T-helper 1 cell (primary cell): ENCODE measurements at places on chromosomes 13 and 19.

GRCh38 chr13:26202365-26202972, 19.6 kb downstream of the RNF6 start:
- no peak for DNase-seq

GRCh38 chr13:50687545-50687944, 155.9 kb downstream of the DLEU7 start:
- DNase-seq, result no peak

DNA sequence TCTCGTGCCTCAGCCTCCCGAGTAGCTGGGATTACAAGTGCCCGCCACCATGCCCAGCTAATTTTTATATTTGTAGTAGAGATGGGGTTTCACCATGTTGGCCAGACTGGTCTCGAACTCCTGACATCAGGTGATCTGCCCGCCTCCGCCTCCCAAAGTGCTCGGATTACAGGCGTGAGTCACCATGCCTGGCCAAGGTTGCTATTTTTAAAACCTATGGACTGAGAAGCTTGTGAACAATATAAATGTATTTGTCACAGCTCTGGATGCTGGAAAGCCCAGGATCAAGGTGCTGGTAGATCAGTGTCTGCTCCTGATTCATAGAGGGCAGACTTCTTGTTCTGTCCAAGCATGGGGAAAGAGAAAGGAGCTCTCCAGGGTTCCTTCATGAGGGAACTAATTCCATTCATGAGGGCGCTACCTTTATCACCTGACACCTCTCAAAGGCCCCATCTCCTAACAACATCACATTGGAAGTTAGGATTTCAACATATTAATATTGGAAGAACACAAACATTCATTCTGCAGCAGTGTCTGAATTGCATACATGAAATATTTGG, 16.1 kb downstream of the CARD8 start:
- DNase-seq, result no peak

DNA sequence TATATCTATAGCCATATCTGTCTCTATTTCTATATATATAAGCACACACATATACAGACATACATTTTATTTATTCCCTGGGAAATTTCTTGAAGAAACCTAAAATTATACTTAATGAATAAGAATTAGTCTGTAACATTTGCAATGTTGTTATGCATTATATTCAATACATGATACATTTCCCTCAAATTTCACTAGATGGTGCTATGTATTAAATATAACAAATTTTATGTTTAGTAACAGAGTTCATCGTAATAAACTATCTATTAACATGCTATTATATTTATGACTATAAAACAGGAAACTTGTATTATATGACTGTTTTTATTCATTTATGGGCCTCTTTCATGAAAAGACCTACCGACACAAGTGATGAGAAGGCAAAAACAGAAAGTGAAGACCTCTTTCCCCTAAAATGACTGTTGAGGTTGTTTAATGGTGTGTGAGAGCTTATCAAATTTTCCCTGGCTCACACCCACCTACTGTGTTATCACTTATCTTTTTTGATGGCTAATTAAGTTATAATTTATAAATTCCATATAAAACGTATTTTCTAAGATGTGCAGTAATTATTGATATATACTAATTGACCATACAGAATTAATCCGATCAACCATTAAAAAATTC, 881.9 kb downstream of the SLITRK6 start:
- DNase-seq, result no peak

GRCh38 chr19:7863157-7863970, 10.8 kb downstream of the PRR36 start:
- no peak for DNase-seq

GRCh38 chr13:47066226-47066625, 169.4 kb upstream of the HTR2A start:
- no peak for DNase-seq

DNA sequence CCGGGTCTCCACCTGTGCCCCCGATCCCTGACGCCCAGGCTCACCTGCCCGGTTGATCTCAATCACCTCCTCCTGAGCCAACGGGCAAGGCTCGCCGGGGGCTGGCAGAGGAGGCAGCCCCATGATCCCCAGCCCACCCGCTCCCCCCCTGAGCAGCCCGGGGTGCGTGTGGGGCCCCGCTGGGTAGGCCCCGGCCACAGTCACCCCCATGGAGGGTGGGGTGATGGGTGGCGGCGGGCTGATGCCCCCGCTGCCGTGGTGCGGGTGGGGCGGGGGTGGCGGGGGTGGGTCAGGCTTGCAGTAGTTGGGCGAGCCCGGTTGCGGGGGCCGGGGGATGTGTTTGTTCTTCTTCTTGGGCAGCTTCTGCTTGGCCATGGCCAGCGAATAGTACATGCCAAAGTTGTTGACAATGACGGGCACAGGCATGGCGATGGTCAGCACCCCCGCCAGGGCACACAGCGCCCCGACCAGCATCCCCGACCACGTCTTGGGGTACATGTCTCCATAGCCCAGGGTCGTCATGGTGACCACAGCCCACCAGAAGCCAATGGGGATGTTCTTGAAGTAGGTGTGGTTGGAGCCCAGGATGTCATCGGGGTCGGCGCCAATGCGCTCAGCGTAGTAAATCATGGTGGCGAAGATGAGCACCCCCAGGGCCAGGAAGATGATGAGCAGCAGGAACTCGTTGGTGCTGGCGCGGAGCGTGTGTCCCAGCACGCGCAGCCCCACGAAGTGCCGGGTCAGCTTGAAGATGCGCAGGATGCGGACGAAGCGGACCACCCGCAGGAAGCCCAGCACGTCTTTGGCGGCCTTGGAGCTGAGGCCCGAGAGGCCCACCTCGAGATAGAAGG, 6.0 kb downstream of the KCNC3 start:
- DNase-seq, result no peak

DNA sequence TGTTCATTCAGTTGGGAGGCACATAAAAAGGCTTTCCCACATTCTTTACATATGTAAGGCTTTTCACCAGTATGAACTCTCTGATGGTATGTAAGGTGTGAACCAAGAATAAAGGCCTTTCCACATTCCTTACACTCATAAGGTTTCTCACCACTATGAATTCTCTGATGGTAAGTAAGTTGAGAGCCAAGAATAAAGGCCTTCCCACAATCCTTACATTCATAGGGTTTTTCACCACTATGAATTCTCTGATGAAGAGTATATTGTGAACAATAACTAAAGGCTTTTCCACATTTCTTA, 29.3 kb downstream of the ZNF571 start:
- DNase-seq, result no peak

- peak; percentile 96 for DNase-seq
These were observed 16.9 kb downstream of the FAM187B start for GRCh38 chr19:35211545-35212230.

DNA sequence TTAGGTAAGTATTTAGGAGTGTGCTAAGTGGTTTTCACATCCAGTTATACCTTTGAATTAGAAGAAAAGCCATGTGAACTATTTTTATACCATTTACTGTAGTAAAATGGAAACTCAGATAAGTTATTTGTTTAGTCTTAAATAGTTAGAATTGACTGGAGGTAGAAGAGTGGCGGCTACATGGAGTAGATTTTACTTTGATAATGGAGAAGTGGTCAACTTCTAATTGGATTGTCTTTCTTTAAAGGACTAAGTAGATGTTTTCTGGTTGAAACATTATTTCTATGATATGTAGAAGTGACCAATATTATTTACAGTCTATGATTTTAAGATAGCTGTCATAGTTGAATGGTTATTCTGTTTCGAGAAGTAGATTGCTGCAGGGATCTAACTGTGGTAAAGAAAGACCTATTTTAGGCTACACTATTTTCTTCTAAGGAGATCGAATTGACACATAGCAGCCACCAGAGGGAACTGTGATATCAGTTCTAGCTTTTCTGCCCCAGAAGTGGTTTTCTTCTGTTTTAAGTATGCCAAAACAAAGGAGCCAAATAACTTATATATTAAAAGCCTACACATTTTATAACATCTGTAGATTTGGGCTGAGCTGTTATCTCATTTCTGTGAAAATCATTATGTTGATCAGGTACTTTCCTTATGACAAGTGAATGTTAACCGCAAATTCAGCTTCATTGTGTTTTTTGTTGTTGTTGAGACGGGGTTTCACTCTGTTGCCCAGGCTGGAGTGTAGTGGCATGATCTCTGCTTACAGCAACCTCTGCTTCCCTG, 26.1 kb downstream of the ZMYM2 start:
- no peak for DNase-seq
